Stimulated activated CD4-positive, alpha-beta T cell treated with anti-CD3 and anti-CD28 coated beads, Interleukin-4, amount 100 ng/mL, for 48 hours (primary cell): ENCODE measurements at places on chromosomes 4 and X.

DNA sequence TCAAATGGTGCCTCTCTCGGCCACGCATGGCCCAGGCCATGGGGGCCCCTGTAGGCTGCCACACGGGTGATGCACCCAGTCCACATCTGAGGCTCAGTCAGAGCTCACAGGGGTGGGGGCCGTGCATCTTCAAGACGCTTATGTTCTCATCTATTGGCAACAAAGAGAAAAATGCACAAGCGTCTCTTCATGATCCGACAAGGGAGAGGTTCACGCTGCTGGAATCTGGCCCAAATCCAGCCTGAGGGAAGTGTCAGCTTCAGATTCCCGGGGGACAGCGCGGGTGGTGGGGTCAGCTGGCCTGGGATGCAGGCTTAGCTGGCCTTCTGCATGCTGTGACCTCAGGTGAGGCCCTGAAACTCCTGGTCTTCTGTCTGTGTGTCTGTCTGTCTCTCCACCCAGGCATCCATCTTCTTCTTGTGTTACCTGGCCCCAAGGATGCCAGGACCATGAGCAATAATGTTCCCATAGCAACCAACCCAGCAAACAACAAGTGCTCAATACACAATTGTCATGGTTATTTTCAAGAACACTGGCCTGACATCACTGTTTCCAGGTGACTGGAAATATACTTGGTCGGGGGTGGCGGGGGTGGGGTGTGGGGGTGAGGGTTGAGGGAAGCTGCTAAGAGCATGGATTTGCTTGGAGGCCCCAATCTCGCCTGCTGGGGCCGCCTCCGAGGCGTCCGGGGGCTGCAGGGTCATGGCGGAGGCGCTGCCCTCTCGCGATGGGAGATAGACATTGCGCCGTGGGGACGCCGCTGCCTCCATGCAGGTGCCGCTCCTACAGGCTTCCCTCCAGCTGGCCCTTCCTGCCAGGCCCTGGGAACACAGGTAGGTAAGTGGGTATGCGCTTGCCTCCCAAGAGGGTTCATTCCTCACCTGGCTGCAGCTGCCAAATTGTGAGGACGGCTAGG lies 48.3 kb downstream of the ABLIM2 start:
- DNase-seq = no peak

GRCh38 chr4:155539746-155540145 lies 126.9 kb upstream of the GUCY1A1 start:
- DNase-seq = no peak

DNA sequence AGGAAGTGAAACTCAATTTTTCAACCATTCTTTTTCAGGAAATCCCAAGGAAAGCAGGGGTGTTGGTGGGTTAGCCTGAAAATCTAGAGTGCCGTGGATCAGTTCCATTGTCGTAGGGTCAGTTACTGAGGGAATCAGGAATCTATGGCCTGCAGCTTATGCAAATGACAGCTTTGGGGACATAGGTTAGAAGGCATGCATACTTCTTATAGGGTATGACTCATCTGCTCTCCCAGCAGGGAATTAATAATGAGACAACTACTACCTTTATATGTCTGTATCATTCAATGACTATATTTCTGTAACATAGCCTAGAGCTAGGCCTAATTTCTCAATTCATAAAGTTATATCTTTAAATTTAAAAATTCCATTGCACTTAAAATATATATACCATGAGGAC lies 36.6 kb downstream of the ZNF41 start:
- DNase-seq = no peak

GRCh38 chrX:78574306-78574705 lies 84.8 kb downstream of the RTL3 start:
- no peak for DNase-seq

DNA sequence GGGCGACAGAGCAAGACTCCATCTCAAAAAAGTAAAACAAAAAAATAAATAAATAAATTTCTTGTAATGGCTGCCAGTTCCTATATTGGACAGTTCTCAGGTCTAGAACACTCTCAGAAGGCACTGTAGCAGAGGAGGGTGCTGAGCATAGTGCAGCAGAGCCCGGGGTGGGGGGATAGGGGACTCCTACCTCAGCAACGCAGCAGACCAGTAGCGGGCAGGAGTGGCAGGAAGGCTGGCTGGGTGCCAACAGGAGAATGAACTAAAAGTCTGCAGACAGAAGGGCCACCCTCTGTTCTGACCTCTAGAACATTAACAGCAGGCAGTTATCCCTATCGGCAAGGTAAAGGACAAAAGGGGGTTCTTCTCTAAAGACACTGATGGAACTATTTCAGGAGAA lies 20.2 kb downstream of the PDK3 start:
- DNase-seq = no peak

DNA sequence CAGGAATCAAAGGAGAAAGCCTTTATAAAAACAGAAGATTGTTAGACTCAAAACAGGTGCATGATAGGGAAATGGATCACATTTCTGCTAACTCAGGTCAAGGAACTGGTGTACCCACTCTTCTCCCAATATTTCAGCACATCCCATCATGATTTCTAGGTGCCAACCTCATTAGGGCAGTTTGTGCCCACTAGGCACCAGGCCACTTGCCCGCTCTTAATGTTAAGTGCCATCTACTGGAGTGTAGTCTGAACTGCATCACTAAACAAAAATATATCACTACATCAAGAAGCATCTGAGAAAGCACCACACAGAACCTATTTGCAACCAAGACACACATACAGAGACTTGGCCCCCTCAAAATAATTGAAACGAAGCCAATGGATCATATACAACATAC lies 140.4 kb upstream of the GRID2 start:
- DNase-seq = no peak

DNA sequence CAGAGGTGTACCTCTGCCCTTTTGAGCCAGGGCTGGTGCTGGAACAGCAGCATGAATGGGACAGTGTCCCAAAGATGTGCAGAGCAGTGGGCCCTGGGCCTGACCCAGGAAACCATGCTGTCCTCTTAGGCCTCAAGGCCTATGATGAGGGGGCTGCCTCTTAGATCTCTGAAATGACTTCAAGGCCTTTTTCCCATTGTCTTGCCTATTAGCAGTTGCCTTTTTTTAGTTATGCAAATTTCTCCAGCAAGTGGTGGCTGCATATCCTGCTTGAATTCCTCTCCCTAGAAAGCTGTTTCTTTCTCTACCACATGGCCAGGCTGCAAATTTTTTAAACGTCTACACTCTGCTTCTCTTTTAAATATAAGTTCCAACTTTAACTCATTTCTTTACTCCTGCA lies 160.3 kb downstream of the CFAP299 start:
- DNase-seq = no peak

DNA sequence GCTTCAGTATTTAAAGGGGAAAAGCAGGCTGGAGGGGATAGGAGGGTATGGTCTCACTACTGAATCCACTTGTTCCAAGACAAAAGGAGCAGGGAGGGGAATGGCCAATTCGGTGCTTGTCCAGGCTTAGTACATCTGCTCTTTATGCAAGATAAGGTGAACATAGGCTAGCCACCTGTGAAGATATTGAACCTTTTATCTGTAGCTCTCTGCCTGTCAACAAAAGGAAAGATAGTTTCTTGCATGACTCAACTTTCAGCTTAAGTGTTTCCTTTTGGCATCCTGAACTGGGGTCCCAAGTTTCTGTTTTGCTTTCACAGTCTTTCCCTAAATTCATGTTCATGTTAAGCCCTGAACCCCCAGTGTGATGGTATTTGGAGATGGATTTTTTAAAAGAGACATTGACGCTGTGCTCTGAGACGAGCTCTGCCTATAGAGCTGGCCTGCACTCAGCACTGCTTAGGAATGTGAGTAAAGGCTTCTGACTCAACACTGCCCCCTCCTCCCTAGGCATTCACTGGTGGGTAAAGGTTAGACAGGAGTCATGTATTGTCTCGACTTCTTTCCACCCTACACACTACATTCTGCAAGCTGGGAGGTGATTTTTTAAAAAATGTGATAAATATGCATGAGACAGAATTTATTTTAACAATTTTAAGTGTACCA lies 28.2 kb downstream of the FAM149A start:
- no peak for DNase-seq

DNA sequence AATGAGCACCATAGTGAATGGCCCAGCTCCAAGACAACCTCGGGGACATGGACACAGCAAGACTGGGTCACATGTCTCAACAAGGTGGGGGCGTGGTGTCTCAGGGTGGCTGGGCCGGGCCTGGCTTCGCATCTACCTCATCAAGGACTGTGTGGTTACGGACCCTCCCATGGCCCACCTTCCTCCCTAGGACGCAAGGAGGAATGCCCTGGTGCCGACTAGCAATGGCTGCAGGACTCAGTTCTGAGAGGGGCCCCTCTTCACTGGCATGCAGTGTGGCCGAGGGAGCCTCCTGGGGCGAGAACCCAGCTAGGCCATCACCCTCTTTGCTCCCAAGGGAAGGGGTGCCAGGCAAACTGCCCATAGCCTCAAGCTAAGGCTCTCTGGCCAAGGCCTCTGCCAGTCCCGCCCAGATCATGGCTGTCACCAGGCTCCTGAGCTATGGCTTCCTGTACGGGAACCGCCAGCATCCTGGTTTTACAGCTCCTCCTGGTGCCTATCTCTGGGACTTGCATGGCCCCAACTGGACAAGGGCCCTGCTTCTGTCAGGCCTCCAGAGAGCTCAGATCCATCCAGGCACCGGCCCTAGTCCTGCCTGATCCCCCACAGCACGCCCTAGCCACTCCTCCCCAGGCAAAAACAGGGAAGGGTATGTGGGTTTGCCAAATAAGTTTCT lies 218.0 kb upstream of the AGTR2 start:
- no peak for DNase-seq

DNA sequence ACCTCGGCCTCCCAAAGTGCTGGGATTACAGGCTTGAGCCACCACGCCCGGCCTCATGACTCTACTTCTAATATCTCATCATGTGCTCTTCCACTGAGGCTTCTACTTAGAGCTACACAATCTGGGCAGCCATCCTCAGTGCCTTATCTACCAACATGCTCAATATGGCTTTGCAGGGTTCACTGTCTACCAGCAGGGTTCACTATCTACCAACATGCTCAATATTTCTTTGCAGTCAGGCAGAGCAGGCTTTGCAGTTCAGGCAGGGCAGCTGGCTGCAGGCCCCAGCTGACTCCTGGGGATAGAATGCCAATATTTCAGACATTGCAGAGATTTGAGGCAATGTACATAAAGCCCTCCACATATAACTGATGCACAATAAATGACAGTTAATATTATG lies 47.5 kb downstream of the PKD2 start:
- no peak for DNase-seq

GRCh38 chr4:53522334-53522733 lies 69.0 kb downstream of the LNX1 start:
- no peak for DNase-seq

DNA sequence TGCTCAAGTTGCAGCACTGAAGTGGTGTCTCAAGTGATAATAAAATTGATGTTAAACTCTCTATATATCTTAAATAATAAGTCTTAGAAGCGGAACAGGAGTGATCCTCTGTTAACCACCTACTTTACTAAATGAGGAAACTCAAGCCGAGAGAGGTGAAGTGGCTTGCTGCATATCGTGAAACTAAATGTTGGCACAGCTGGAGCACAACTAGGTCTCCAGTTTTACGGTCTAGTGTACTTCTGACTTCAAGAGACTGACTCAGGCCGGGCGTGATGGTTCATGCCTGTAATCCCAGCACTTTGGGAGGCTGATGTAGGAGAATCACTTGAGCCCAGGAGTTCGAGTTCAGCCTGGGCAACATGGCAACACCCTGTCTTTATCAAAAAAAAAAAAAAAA lies 35.5 kb upstream of the PLS3 start:
- DNase-seq = no peak

DNA sequence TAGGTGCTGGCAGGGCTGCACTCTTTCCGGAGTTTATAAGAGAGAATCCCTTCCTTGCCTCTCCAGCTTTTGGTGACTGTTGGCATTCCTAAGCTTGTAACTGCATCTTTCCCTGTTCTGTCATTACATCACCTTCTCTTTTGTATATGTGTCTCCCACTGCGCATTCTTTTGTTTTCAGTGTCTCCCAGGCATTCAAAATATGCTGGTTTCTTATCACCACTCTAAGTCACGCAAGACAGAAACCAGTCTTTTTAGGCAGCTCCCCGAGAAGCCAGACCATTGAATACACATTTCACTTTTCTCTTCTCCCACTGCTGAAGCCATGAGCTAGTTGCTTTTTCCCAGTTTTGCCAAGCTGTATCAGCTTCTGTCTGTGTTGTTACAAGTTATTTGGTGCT lies 71.0 kb downstream of the LAS1L start:
- DNase-seq = no peak

DNA sequence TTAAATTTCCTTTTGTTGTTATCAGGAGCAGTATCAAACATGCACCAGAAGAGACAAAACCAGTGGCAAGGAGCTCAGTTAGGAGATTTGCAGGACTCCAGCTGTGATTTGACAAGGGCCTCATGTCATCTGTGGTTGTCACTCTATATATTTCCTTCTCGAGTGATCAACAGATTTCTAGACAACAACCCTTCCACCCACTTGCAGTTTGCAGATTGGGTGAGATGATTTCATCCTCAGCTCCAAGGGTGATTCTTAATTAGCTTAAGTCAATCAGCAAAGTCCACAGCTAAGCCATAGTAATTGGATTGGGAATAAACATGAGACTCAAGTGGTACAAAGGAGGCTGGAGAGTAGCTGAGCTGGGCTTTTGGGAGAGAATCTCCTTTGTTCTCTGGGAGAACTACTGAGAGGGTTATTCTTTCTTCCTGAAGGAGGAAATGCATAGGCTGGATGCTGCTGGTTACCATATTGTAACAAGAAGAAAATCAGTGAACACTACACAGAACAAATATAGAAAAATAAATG lies 192.8 kb downstream of the PPARGC1A start:
- DNase-seq = no peak

DNA sequence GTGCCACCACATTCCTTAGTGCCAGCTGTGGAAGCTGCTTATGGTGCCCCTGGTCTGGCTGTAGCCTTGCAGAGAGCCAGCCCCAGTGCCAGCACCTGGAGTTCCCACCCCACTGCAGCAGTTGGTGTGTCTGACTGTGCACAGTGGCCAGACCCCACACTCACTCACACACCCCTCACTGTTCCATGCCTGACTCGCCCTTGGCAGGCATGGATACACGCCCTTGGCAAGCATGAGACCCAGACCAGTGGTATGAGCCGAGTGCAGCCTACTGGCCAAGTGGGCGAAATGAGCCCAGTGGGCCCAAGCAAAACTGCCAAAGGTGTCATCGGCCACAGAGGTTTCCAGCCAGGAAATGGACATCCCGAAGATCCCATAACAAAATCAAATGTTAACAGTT lies 27.4 kb downstream of the NAA11 start:
- DNase-seq = no peak

GRCh38 chrX:134990801-134991481 lies at the start of gene SMIM10:
SMIM10 (plus strand) TSS chrX:134990991; CDS start chrX:134991096, 105 bp downstream.
- peak; percentile 7 for DNase-seq

DNA sequence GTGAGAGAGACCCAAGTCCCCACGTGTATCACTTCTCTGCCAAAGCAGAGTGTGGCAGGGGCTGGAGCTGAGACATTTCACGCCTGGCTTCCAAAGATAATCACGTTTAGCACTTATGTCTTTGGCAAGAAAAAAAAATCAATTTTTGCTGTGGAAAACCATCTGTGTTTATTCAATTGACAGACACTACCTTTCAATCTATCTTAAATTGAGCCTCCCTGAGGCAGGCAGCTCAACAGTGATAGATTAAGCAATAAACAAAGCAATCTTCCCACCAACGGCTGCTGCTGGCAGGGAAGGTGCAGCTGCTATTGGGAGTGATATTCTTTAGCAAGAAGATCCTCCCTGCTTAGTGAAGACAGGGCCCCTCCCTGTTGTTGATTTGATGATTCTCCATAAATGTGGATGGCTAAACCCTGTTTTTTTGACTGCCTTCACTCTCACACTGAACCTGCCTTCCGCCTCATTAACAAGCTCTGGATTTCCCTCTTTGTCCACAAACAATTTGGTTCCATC lies 11.6 kb upstream of the MAGEB17 start:
- DNase-seq = no peak
